IPS DF 19.7 (cell line): ENCODE measurements at places on chromosomes 2 and 18.

DNA sequence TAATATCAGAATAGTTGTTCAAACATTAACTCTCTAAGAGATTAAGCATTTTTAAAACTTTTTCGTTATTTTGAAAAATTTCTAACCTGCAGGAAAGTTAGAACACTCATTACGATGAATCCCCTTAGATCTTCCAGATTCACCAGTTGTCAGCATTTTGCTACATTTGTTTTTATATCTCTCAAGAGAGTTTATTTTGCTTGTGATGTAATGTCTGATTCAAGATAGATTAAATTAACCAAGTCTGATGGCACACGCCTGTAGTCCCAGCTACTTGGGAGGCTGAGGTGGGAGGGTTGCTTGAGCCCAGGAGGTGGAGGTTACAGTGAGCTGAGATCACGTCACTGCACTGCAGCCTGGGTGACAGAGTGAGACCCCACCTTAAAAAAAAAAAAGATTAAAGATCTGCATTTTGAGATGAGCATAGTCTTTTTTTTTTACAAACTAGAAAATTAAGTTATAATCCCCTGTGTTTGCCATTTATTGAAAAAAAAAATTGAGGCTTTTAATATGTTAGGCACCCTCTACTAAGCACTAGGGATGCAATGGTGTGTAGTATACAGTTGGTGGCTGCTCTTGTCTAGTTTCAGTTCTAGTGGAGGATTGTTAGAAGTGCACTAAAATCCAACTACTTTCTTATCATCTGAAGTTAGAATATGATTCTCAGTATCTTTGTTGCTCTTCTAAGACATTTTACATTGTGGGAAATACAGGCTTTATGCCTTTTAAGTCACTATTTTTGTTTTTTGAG, 20.9 kb downstream of the RAB10 start:
- DNase-seq: no peak

DNA sequence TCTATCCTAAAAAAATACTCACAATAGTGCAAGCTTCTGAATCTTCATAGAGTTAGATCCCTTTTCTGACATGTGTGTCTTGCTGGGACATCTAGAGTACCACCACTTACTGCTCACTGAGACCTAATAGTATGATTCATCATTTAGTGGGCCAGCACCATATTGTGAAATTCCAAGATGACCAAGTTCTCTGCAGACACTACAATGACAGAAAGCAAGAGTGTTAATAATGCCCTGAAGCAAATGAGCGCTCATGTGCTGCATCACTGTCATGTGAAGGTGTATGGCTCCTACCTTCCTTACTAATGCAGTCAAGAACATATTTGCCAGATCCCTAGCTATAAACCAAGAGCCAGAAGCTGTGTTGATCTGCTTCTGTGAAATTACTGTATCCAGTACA, 606.2 kb upstream of the NXPH2 start:
- DNase-seq: no peak

DNA sequence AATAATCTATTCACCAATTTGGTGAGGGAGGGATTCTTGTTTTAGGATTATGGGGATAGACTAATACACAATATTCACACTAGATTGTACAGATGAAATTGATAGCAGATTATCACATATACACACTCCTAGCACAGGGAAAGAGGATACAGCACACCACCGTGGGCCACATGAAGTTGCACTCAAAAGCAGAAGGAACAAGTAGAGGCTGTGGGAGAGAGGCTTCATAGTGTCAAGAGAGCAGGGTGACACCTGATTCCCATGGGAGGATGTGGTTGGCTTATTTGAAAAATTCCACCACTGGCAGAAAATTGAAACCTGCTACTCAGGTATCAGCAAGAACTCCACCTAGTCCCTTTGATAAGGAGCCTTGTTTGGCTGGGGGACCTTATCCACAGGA, 395.6 kb downstream of the SPAG16 start:
- DNase-seq: no peak

DNA sequence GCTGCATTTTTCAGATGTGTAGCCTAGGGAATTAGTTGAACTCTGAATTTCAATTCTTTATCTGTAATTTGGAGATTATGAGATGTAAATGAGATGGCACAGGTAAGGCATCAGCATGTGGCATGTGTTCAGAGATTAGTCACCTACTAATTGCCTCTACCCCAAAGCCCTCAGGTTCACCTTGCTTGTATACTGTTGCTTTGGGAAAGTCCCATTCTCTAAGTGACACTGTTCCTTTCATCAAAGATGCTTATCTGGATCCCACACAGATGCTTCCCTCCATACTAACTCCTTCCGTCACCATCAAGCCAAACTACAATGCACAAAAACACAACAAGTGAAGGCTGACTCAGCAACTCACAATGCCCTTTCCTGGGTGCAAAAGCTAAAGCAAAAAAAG, 143.7 kb downstream of the LRATD1 start:
- DNase-seq: no peak

DNA sequence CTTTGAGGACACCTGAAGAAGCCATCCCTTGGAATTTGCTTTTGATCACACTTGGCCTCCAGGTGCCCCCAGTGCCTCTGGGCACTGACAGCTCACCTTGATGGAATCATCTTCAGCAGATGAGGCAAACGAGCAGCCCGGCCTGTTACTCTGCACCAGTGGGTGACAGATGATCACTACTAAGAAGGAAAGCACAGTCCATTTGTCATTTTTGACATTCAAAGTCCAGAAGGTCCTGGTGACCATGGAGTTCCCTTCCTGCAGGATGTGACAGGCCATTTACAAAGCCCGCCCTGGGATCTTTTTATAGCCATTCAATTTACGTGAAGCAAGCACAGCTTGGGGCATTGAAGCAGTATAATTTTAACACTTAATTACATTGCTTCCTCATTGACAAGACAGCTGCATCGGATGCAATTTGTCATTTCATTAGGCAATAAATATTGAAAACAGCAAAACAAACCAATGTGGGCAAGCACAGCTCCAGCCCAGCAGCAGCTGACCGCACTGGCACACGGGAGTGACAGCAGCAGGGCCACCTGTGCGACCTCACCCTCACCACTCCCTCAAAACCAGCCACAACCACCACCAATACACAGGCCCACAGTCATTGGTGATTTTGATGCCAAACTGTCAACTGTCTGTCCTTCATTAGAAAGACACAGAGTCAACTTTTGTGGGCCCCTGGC, 76.0 kb upstream of the SLC66A3 start:
- DNase-seq: no peak

GRCh38 chr18:63775166-63775730, at the start of gene SERPINB7:
TSS of gene SERPINB7 (plus strand) at chr18:63775418. CDS start at chr18:63782373, 6,955 bp downstream.
- DNase-seq: no peak

GRCh38 chr2:64244037-64244416, 99.8 kb upstream of the PELI1 start:
- no peak for DNase-seq
